ENCODE measurements at places on chromosomes 16 and 17. TPM values are rescaled to one million over a fixed set of nuclear protein-coding genes. Genes with fewer than 3 reads are reported as not detected.
A peak's percentile ranks its signal among the peaks of the same experiment; 100 is the strongest.

The MYH2 gene
- not detected for total RNA-seq

The HBA2 gene
- total RNA-seq = 248 TPM

The PDILT gene
- not detected for total RNA-seq

The COX11 gene
- 40.4 TPM for total RNA-seq

DNA sequence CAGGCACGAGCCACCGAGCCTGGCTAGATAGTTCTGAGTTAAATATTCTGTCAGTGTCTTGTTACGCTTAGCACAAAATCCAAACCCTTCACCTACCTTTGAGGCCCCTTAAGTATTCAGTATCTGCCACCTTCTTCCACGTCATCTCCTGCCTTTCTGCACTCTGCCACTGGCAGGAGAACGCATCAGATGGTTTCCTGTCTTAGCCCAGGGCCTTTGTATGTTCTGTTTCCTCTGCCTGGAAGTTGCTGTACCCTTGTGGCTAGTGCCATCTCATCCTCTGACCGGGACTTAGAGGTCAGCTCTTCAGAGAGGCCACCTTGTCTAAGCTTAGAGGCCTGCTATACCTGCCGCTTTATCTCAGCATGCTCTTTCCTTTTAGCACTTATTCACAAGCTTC lies 67.5 kb upstream of the LGALS9 start:
- no peak for DNase-seq

GRCh38 chr17:74740173-74740572 lies 3.1 kb downstream of the RAB37 start:
- no peak for DNase-seq

GRCh38 chr16:81539009-81539758 lies 94.6 kb downstream of the CMIP start:
- no peak for DNase-seq

DNA sequence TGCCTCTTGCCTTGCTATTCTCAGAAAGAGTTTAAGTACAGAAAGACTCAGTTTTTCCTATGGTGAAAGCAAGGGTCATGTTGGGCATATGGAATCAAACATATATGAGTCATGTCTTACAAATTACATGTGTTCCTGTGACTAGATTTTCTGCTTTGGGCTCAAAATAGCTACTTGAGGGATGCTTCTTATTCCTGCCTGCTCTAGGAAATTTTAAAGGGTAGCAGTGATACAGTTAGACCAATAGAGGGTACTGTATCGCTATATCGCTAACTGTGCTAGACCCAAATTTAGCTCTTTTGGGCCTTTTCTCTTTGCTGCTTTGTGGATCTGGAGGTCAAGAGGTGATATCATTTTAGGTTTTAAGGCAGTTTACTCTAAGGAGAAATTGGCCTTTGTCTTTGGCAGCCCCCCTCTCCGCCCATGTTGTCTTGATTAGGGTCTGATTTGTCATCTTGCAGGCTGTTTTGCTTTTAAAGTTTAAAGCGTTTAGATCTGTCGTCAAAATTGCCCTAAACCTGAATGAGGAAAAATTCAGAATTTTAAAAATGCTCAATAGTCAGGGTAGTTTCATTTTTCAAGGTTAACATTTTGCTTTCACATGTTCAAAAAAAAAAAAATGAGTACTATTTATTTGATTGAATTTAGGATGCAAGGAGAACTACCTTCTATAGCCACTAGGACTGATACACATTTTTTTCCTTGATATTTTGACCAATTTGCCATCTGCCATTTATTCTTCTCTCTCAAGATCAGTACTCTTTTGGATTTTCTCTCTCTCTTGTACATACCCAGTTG lies 8.8 kb downstream of the NFATC3 start:
- no peak for DNase-seq

DNA sequence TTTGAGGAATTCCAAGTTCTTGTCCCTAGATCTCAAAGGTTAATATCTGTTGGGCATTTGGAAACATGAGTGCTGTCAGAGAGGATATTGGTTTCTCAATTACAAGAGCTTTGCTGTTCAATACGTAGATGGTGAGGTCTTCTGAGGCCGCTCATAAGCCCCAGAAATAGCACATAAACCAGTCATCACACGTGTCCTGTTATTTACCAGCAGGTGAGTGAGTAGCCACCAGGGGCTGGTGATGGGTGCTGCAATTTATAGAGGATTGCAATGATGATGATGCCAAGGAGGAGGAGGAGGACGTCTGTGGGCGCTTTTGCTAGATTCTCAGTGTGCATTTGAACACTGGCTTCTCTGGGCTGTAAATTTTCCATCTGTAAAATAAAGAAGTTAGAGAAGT lies 89.0 kb downstream of the SALL1 start:
- no peak for DNase-seq

DNA sequence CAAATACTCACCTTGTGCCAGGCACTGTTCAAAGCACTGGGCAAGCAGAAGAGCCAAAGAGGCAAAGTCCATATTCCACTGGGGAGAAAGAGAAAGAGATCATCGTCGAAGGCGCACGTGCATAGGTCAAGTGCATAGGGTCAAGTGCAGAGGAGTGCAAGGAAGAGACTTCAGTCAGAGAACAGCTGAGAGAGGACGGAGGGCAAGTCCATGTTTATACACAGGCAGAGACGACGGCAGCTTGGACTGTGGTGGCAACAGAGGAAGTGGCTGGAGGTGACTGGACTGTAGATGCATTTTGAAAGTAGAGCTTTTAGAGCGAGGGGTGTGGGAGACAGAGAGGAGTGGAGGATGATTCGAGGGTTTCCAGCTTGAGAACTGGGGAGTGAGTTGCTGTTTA lies 74.7 kb upstream of the SDK2 start:
- no peak for DNase-seq

DNA sequence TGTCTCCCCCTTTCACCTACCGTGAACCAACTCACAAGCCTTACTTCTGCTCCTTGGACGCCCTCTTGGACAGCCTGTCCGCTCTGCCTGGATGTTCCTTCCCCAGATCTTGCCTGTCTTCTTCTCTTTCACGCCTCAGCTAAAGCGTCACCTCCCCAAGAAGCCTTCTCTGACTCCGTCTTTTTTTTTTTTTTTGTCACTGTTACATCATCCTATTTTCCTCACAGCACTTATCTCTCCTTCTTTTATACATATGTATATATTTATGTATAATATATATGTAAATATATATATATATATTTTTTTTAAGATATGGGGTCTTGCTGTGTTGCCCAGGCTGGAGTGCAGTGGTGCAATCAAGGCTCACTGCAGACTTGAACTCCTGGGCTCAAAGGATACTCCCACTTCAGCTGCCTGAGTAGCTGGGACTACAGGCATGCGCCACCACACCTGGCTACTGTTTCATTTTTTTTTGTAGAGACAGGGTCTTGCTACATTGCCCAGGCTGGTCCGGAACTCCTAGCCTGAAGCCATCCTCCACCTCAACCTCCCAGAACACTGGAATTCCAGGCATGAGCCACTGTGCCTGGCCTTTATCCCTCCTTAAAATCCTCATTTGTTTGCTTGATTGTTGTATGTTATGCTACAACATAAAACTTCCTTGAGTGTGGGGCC lies 16.5 kb upstream of the AKTIP start:
- DNase-seq = no peak

DNA sequence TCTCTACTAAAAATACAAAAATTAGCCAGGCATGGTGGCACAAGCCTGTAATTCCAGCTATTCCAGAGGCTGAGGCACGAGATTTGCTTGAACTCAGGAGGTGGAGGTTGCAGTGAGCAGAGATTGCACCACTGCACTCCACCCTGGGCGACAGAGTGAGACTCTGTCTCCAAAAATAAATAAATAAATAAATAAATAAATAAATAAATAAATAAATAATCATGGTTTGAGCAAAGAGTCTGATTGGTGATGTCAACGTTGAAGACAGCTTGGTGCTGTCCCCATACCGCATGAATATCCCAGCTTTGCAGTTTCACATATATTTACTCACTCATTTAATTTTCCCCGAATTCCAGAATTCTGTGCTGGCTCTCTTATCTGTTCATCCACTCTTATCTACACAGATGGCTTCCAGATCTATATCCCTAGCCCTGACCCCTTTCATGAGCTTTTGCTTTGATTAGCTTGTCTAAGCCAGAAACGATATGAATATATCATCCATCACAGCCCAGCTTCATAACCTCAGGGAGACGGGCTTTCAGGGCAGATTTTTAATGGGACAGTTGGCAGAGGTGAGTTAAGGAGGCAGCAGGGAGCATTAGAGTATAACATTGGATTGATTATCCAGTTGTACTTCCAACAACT lies 91.0 kb downstream of the SPACA3 start:
- no peak for DNase-seq

- DNase-seq = no peak
These were observed 134.4 kb downstream of the SKAP1 start for GRCh38 chr17:48295362-48296288.

- DNase-seq = no peak
These were observed 639 bp upstream of the TRIM65 start for GRCh38 chr17:75897160-75898019.

DNA sequence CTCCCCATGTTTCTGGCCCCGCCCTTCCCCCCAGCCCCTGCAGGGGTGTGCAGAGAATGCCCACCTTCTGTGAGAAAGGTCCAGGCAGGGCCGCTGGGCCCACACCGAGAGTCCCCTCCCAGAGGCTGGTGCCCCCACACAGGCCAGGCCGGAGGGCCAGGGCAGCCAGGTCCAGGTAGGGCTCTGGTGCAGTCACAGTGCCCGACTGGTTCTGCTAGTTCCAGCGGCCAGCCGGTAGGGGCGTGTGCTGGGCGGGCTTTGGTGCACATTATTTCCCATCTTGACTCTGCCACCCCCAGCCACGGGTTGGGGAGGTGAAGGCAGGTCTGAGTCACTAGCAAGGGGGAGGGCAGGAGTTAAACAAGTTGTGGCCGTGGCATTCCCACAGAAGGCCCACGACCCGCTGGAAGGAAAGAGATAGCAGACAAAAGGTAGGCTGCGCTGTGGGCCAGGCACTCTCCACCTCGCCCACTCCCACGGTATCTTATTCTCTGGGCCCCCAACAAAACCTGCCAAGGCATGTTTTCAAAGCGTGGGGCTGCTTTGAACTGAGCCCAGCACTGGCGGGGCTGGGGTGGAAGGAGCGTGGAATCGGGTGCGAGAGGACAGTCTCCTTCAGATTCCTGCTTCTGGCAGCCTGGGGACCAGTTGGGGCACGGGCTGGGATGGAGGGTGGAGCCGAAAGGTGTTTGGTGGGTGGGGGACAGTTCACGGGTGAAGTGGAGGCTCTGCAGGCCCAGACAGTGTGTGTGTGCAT lies 1.9 kb downstream of the EPN3 start:
- no peak for DNase-seq

DNA sequence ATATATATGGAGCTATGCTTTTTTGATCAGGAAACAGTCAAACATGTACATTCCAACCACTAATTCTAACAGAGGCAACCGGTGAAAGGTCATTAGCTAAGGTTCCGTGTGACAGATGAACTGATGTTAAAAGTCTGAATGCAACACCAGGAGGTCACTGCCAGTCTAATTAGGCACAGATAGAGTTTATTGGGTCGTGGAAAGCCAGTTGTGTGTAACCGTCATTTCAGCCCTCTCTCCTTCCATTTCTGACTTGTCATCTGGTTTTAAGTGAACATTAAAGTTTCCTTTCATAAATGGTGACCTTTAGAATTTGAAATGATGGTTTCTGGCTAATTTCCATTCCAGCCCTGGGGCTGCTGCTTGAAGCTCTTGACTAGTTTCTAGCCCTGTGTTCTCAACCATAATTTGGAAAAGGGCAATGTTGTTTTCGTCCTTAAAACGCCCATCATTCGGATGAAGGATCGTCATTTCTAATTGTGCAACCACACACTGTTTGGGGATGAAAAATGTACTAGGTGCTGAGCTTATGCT lies 23.9 kb downstream of the CACNG3 start:
- DNase-seq = no peak

DNA sequence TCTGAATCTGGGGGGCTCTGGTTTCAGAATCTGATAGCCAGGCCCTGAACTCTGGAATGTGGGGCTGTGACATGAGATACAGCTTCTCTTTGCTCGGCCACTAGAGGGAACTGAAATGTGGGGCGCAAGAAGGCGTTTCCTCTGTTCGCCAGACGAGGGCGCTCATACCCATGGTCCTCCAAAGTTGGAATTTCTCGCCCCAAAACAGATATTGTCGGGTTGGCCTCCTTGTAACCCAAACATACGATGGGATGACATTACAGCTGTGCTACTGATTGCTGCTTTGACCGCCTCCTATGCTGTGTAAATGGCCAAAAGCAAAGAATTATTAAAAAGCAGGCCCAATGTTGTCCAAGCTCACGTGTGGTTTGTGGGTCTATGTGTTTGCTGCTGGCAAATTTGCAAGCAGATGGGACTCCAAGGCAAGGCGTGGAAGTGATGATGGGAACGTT lies 13.1 kb upstream of the MSI2 start:
- no peak for DNase-seq

DNA sequence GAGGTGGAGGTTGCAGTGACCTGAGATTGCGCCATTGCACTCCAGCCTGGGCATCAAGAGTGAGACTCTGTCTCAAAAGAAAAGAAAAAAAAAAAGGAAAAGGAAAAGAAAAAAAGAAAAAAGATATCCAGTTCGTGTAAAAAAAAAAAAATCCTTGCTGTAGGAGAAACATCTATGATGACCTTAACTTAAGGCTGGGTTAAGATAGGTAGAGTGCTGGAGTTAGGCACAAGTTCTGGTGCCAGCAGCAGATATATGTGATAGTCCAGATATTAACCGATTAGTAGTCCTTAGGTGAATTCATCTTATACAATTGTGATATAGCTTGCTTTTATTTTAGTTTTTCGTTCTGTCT lies 17.2 kb downstream of the PSMD11 start:
- no peak for DNase-seq

- DNase-seq = no peak
These were observed 310.5 kb upstream of the IRX5 start for GRCh38 chr16:54620197-54620596.

- DNase-seq = no peak
These were observed 12.2 kb upstream of the CCL5 start for GRCh38 chr17:35892091-35893035.

GRCh38 chr17:6568184-6568758 lies 11.9 kb upstream of the PITPNM3 start:
- peak; percentile 59 for DNase-seq

- DNase-seq = no peak
These were observed 101.4 kb downstream of the MAP2K4 start for GRCh38 chr17:12122075-12122474.

DNA sequence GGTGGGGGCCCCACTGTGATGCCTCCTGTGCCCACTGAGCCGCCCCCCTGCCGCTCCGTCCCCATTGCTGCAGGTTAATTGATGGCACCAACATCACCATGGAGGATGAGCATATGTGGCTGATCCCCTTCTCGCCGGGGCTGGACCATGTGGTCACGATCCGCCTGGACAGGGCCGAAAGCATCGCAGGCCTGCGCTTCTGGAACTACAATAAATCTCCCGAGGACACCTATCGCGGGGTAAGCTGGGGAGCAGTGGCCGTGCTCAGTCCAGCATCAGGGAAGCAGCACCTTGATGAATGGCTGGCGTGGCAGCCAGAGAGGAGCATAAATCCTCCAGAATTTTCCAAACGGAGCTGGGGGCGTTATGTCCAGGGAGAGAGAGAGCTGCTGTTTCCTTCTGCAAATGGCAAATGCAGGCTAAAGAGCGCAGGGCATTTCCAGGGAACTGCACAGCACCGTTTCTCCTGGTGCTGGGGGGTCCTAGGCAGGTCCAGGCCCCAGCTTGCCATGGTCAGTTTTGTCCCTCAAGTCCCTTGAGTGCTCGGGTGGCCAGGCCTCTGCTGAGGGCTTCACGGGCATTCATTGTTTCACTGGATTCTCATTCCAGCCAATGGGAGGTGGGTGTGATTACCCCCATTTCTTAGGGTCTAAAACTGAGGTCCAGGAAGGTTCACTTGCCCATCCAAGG lies 216.4 kb downstream of the KATNIP start:
- no peak for DNase-seq

Measured in mesenteric fat pad (tissue), 1 donor.